ENCODE measurements at places on chromosomes 16 and 17.

GRCh38 chr17:71110326-71110725 is 941.0 kb downstream of the KCNJ2 start:
- no peak for DNase-seq

- no peak for DNase-seq
Measured at GRCh38 chr16:24523569-24523968, 15.8 kb upstream of the RBBP6 start.

DNA sequence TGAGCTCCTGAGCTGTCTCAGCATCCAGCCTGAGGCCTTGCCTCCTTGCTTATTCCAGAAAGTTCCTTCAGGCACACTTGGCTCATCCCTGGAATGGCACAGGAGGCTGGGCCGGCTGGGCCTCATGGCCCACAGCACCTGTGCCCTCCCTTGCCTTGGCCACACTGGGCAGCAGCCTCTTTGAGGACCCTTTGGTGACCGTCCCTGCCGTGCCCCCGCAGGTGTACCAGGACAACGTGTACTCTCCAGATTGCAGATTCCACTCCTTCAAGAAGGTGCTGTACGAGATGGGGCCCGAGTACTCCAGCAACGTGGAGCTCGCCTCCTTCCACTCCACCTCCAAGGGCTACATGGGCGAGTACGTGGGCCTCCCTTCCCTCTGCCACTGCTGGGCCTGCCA is 34.2 kb downstream of the GPT2 start:
- DNase-seq, result no peak

- DNase-seq, result no peak
Measured at GRCh38 chr16:51035110-51035498, 116.0 kb downstream of the SALL1 start.

DNA sequence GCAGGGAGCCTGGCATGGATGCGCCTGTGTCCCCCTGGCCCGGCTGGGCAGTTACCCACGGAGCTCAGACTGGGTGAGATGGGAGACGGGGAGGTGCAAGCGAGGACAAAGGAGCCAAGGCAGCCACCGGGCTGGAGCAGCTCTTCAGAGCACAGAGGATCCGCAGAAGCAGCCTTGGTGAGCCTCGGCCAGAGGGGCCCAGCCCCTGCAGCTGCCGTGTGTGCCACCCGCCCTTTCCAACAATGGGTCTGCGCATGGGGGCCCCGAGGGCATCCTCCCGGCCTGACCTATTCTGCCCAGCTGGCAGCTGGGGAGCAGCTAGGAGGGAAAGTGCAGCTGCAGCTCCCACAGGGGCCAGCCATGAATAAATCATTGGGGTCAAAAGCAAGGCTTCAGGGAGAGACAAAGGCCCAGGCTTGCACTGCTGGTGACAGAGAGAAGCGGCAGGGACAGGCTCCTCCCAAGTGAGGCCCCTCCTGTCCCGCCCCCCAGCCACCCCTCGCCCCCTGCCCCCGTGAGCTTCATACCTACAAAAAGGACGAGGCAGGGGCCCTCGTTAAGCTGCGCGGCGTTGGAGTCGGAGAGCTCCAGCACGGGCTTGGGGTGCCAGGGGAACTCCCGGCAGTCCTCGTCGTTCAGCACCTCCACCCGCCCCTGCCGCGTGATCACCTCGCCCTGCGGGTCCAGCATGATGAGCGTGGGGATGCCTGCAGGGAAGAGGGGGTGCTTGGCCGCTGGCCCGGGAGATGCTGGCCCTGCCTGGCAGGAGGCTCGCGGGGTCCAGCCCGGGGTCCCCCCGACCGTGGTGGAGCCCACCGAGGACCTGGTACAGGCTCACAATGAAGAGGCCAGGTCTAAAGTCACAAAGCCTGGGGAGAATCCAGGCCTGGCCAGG is 22.6 kb downstream of the MRM3 start:
- DNase-seq, result no peak

- no peak for DNase-seq
Measured at GRCh38 chr16:60060731-60061130, 1326.6 kb upstream of the GOT2 start.

DNA sequence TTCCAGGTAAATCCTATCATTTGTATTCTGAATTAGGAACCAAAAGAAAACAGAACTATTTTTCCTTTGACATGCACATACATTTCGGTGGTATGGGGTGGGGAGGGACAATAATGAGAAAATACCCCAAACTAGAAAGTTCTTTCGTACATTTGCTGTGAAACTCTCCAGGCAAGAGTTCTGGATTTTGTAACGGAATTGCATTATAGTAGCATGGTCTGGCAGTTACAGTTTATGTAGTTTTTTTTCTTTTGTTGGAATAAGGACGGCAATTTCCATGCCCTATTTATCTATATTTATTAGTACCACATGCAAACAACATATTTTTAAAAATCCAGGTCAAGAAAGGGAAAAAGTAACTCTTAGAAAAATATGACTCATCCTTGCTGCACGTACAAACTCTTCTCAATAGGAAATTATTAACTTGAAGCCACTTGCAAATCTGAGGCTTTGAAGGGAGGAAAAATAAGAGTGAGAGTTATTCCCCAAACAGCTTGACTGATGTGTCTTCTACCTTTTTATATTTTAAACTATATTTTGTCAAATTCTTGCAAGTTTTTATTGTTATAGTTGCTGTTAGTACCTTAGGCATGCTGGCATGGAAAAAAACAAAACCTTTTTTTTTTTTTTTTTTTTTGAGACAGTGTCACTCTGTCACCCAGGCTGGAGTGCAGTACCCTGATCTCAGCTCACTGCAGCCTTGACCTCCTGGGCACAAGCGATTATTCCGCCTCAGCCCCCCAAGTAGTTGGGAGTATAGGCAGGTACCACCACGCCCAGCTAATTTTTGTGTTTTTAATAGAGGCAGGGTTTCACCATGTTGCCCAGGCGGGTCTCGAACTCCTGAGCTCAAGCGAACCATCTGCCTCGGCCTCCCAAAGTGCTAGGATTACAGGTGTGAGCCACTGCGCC is 69.3 kb downstream of the WWP2 start:
- DNase-seq, result no peak

- DNase-seq, result no peak
Measured at GRCh38 chr16:55056585-55057401, 126.1 kb downstream of the IRX5 start.

GRCh38 chr16:35525979-35526590 is 2066.7 kb downstream of the TP53TG3F start:
- DNase-seq, result no peak

GRCh38 chr17:39139161-39139511 is 12.3 kb downstream of the PLXDC1 start:
- DNase-seq, result no peak

GRCh38 chr17:47872019-47872650 is 21.2 kb upstream of the SP6 start:
- DNase-seq, result no peak

DNA sequence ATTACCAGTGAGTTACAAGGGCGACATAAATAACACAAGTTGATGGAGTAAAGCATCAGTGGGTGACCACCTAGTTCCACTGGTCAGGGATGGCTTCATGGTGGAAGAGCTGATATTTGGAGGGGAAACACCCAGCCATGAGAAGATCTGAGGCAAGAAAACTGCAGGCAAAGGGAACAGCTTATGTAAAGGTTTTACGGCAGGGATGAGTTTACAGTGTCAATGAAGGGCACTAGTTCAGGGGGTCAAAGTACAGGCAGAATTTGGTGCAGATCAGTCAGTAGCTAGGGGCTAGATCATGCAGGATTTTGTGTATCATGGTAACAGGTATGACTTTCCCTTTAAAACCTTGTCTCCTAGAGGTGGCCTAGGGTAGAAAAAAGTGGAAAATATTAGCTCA is 339.6 kb downstream of the PMP22 start:
- DNase-seq, result no peak

DNA sequence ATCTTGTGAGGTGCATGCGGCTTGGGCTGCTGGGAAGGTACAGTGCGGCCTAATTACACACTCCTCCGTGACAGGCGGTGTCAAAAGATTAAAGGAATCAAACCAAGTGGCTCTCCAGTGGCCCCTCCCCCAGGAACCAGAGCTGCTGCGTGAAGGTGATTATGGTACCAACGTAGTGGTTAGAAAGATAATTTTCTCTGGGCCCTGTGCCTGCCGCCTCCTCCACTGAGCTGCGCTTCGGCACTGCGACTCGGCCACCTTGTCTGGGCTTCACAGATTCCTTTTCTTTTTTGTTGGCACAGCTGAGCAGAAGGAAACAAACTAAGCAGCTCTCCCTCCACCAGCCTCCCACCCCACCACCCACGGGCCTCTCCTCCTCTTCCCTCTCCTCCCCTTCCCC is 113.2 kb upstream of the SDK2 start:
- no peak for DNase-seq

GRCh38 chr17:37642681-37643080 is 565 bp downstream of the DDX52 start:
- DNase-seq, result no peak

GRCh38 chr17:7862692-7863437 is 5.1 kb downstream of the CYB5D1 start:
- DNase-seq, result no peak

DNA sequence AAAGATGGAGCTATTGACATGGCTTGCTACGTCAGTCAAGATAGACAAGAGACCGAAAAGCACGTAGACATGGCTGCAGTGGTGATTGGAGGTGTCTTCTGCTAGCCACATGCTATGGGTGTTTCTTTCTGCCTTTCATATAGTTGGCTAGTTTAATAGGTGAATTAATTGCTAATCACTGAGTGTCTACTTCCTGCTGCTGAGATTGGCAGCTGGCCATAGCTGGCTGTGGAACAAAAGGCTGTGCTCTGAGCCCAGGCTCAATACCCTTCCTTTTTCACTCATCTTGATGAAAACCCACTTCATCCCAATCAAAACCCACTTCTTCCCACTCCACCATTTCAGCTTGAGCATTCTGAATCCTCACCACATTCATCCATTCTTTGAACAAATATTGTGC is 221.4 kb upstream of the MAF start:
- no peak for DNase-seq

DNA sequence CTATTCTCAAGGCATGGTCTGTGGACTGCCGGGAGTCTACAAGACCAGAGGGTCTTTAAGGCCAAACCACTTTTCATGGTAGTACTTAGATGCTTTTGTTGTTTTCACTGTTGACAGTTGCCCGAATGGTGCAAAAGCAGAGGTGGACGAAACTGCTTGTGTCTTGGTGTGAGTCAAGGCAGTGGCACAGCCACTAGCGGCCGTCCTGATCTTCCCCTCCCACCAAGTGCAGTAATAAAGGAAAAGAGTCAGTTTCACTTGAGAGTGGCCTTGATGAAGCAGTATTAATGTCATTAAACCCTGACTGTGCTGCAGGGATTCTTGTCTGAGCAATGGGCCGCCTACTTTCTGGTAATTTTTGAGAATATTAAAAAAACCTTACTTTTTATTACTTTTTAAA is 109.1 kb downstream of the PRKCA start:
- DNase-seq, result peak; percentile 33

DNA sequence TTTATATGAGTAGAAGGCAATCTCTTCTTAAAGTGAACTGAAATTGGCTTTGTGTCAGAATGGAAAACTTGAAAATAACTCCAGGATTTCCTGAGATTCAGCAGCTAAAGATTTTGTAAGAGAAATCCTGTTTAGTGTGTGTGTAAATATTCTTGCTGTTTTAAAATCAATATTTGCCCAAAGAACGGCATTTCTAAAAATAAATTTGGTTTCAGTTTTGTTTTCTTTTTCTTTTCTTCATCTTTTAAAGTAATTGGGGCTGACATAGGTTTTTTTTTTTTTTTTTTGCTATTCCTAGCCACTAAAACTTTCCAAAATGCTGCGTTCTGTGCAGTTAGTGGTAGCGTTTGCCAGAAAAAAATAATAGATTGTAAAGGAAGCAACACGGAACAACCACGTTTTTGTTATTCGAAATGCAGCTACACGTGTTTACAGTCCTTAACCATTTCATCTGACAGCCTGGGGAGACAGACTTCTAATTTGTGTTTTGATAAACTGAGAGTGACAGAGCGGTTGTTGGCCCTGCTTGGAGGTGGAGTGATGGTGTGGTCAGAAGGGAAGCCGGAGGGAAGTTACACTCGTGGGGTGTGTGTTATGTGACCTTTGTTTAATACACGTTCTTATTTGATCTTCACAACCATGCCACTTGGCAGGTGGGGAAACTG is 21.6 kb upstream of the SMPD3 start:
- peak; percentile 2 for DNase-seq

DNA sequence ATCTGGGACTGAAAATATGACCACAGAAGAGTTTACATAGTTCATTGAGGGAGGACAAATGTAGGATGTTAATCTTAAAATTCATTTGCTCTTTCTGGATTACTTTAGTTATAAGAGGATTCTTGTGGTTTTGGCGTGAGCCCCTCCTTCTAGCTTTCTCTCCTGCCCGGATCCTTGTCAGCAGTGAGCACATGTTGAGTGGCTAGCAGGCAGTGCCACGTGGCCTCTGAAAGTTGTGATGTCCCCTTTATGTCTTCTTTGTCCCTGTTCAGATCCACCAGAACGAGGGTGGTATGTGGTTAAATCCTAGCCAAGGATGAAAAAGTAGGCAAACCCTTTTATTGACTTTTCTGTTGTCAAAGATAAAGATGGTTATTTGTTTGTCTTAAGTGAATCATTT is 83.8 kb downstream of the GNAO1 start:
- no peak for DNase-seq

GRCh38 chr17:17254036-17254435 is 17.1 kb upstream of the FLCN start:
- no peak for DNase-seq

DNA sequence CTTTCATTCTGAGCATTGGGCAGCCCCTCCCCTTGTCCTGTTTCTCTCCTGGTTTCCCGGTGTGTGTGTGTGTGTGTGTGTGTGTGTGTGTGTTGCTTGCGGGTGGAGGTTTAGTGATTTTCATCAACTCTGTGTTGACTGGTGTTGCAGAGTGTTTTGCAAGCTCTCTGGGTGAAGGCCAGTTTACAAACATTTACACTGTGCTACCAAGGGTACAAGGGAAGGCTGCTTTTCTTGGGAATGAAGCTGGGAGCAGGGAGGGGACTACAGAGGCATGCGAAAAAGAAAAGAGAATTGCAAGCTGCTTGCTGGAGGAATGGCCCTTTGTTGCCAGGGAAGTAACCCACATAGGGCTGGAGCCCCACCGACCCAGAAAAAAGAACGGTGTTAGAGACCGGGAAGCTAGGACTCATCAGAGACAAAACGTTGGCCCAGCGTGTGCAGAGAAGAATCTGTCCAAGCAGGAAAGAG is 29.6 kb downstream of the HS3ST3B1 start:
- no peak for DNase-seq

DNA sequence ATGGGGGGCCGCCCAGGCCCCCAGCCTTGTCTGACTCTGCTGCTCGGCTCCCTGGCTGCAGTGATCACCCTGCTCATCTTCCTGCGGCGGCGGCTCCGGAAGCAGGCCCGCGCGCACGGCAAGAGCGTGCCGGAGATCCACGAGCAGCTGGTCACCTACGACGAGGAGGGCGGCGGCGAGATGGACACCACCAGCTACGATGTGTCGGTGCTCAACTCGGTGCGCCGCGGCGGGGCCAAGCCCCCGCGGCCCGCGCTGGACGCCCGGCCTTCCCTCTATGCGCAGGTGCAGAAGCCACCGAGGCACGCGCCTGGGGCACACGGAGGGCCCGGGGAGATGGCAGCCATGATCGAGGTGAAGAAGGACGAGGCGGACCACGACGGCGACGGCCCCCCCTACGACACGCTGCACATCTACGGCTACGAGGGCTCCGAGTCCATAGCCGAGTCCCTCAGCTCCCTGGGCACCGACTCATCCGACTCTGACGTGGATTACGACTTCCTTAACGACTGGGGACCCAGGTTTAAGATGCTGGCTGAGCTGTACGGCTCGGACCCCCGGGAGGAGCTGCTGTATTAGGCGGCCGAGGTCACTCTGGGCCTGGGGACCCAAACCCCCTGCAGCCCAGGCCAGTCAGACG is 24.4 kb upstream of the BEAN1 start:
- no peak for DNase-seq

- DNase-seq, result no peak
Measured at GRCh38 chr17:70499067-70499786, 329.9 kb downstream of the KCNJ2 start.
